Glomerular endothelial cell (primary cell): ENCODE measurements at places on chromosomes 4 and X.

GRCh38 chrX:19563327-19563726, 48.0 kb upstream of the MAP3K15 start:
- no peak for DNase-seq

DNA sequence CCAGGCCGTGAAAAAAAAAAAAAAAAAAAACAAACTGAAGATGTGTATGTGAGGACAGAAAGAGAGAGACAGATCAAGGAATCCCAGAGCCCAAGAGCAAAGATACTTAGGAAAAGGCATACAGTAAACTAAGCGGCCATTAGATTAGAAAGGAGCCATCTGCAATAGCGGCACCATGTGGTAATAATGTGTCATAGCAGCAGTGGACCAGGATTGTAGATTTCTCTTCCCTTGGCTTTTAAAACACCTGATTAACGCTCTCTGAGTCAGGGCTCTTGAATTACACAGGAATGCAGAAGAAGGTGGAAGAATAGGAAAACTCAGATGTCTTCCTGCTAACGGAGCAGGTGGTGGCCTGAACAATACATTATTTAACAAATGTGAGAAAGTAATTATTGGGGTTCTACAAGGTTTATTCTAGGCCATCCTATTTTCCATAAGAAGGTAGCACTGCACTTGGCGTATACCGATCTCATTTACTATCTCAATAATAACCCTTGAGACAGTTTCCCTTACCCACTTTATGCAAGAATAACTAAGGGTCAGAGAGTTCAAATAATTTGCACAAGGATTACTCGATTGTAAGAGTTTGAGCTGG, 182.7 kb downstream of the KCNIP4 start:
- DNase-seq, result peak; percentile 54

GRCh38 chrX:136754651-136755050, 26.1 kb downstream of the ARHGEF6 start:
- no peak for DNase-seq

DNA sequence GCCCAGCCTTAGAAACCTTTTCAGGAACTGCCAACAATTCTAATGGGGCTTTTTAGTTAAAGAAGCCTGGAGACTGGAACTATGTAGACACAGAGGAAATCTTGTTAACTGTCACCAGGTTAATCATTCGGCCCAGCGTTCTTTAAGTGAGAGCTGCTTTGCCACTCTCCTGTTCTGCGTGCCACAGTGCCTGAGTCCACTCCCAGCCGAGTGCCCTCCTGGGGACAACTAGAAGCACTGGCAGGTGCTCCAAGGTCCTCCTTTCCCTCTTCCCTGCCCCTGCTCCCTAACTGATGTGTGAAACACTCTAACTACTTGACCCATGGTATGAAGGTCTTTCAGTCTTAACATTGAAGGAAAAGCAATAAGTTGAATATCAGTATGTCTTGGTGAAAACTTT, 151.2 kb upstream of the TLL1 start:
- no peak for DNase-seq

- peak; percentile 22 for DNase-seq
These were observed 134.5 kb upstream of the KLF3 start for GRCh38 chr4:38529189-38530115.
